AG09309 (cell line): ENCODE measurements at places on chromosomes 6 and 20.

- DNase-seq: peak; percentile 84
Observed at GRCh38 chr6:14713008-14713960, 532.6 kb upstream of the JARID2 start.

GRCh38 chr6:108164815-108165706 is 761 bp upstream of the NR2E1 start:
- DNase-seq: no peak

DNA sequence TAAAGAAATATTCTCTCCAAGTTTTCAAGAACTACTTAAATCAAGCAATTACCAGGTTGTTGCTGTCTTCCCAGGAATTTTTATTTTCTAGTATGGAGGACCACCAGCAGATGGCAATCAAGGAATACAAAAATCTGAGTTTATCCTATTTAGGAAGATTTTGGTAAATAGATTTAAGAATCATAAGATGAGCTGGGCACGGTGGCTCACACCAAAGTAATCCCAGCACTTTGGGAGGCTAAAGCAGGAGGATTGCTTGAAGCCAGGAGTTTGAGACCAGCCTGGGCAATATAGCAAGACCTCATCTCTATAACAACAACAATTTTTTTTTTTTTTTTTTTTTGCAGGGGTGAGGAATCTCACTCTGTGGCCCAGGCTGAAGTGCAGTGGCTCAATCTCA is 19.3 kb upstream of the SEC63 start:
- no peak for DNase-seq

DNA sequence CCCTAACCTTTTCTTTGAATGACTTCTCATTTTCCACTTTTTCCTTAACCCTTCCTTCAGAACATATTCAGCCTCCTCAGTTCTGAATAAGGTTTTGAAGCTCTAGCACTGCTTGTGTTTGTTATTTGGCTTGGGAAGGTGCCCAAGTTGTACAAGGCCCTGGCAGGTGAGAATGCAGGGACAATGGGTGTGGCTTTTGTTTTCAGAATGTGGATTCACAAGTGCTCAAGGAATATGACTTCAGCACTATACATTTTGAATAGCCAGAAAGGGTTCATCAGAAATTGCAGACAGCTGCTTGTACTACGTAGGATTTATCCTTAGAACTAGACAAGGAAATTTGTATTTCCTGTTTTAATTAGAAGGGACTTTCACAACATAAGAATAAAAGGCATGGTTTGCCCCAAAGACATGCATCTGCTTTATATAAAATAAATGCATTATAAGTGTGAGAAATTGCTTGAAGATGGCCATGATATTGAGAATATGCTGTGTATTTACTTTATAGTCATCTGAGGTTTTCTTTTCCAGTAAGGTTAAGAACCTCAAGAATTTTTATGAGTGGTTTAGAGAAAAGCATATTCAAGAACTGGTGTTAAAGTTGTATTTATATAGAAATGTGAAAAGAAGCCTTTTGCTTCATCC is 29.3 kb upstream of the PRDM1 start:
- DNase-seq: peak; percentile 63

GRCh38 chr20:52953020-52953419 is 19.1 kb upstream of the TSHZ2 start:
- DNase-seq: no peak

- DNase-seq: no peak
Observed at GRCh38 chr6:64713175-64713574, 993.9 kb downstream of the EYS start.

DNA sequence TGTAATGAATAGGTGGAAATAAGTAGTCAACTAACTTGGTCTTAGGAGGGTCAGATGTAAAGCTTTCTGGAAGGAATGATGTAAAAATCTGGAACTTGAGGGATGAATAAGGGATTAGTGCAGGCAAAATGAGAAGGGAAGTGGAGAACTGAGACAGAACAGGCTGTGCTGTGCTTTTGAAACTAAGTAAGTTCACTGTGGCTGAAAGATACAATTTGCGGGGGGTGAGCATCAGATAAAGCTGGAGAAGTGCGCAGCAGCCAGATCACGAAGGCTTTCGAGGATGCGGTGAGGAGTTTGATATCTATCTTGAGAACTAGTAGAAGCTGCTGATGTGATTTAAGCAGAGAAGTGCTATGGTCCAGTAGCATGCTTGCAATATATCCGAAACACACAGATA is 247.8 kb downstream of the RNF144B start:
- DNase-seq: no peak
